NCI-H1092 (cell line): ENCODE measurements at places on chromosomes 12 and 14.
A peak's percentile ranks its signal among the peaks of the same experiment; 100 is the strongest.

DNA sequence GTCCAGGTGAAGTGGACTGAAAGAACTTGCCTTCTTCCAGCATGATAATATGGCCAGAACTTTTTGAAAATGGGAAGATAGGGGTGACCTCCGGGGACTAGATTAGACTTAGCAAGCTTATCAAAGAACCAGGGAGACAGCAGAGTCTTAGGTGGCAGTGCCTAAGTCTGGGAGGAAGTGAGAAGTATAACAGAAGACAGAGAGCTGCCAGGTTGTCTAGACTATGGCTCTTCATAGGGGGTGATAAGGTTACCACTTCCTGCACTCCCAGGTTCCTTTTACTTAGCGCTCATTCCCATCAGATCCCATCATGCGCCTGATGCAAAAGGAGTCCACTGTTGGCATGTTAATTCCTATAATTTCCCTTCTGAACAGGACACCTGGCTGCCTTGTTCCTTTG, 69.9 kb downstream of the PLXNC1 start:
- no peak for DNase-seq

- no peak for DNase-seq
Observed at GRCh38 chr12:131574395-131574771, 136.5 kb upstream of the SFSWAP start.

- peak; percentile 12 for DNase-seq
Observed at GRCh38 chr14:79044894-79045624, 874.9 kb downstream of the NRXN3 start.

- DNase-seq, result no peak
Observed at GRCh38 chr12:11701433-11701832, 52.0 kb downstream of the ETV6 start.

- no peak for DNase-seq
Observed at GRCh38 chr12:78040111-78040510, 209.4 kb downstream of the NAV3 start.

DNA sequence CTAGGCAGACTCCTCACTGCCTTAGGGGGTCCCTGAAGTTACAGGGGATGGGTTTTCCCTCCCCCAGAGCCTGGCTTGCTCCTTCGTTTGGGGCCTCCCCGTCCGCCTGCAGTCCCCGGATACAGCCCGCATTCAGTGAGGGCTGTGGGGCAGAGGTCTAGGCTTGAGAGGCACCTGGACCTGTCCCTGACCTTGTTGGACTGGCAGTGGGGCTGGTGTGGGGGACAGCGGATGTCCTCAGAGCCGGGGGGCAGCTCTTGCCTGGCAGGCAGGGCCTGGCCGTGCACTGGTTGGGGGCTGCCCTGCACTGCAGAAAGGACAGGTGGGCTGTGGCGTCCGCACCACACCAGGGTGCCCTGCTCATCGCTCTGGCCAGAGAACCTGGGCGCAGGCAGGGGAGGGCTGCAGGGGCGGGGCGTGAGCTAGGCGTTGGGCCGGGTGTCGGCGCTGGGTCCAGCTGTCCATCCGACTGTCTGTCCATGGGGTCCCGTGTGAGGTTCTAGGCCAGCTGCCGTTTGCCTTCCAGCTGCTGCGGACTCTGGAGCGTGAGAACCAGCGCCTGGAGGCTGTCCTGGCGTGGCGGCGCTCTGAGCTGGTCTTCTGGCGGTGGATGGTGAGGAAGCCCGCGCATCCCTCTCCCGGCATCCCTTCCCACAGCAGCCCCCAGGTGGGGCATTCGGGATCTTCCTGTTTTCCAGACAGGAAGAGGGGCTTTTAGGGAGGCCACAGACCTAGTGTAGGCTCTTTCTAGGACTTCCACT, 6.0 kb downstream of the TEDC1 start:
- DNase-seq, result no peak

- no peak for DNase-seq
Observed at GRCh38 chr12:18681818-18682217, 56.0 kb downstream of the PLCZ1 start.

DNA sequence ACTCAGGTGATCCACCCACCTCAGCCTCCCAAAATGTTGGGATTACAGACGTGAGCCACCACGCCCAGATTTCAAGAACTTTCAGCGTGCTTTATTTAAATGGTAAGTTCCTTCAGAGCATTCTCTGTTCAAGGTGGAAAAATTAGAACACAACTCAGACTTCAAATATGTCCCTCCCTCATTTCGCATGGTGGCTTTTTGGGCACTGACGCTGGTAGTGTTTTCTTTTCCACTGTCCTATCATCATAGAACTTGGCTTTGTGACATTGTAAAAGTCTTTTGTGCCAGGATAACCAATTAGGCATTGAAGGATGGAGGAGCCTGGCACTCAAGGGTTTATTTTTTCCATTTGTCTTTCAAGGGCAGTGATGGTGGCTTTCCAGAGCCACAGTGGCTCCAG, 190.8 kb downstream of the NUAK1 start:
- DNase-seq, result no peak

DNA sequence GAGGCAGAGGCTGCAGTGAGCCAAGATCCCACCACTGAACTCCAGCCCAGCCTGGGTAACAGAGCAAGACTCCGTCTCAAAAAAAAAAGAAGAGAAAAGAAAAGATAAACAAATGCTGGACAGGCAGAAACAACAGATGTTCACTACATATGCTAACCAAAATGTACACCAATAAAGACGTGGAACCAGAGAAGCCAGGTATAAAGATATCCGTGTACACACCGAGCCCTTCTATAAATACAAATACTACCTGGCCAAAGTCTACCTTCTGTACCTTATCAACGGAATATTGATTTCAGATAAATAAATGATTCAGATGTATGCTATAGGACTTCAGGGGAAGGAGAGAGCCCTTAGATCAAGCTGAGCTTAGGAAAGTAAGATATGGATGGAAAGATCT, 10.8 kb upstream of the KRT8 start:
- DNase-seq, result no peak

GRCh38 chr14:88194531-88194930, 128.5 kb downstream of the KCNK10 start:
- no peak for DNase-seq

- no peak for DNase-seq
Observed at GRCh38 chr12:50111395-50111692, 692 bp upstream of the COX14 start.

- DNase-seq, result no peak
Observed at GRCh38 chr14:94175011-94175745, 1.1 kb downstream of the PPP4R4 start.

DNA sequence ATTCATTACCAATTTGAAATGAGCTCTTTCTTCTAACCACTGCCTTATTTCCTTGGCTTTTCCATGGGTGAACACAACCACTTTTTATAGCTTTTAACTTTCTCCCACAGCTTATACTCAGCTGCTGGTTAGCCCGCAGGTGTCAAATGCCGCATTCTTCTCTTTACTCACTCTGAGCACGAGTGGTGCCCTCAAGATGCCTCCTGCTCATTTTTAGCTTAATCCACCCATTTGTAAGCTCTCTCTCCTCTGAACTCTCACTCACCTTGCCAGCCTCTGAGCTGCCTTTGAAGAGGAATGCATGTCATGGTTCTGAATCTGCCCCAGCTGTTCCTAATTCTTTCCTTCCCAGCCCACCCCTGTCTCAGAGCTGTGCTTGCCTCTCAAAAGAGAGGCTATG, 449.4 kb upstream of the PRICKLE1 start:
- no peak for DNase-seq

- DNase-seq, result no peak
Observed at GRCh38 chr14:20614038-20614840, 23.1 kb upstream of the RNASE12 start.

GRCh38 chr12:115295886-115296285, 611.9 kb upstream of the TBX3 start:
- DNase-seq, result no peak

GRCh38 chr14:95549656-95550585, 15.1 kb downstream of the GLRX5 start:
- DNase-seq, result no peak

DNA sequence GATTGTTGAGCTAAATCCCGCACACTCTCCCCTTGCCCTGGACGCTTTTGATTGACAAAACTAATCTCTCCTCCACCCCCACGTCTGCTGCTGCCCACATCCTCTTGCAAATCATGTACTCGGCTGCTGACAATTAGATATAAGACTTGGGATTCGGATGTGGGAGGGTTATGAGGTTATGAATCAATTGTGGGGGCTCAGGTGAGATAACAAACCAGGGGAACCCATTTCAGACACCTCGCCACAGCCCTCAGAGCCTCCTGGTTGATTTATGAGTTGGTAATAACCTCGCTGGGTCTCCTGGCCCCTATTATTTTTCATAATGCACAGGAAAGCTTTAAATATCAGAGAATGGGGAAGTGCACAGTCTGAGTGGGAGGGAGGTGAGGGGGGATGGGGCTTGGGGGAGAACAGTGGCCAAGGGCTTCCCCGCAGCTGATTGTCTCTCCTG, 449.9 kb downstream of the DPF3 start:
- no peak for DNase-seq

DNA sequence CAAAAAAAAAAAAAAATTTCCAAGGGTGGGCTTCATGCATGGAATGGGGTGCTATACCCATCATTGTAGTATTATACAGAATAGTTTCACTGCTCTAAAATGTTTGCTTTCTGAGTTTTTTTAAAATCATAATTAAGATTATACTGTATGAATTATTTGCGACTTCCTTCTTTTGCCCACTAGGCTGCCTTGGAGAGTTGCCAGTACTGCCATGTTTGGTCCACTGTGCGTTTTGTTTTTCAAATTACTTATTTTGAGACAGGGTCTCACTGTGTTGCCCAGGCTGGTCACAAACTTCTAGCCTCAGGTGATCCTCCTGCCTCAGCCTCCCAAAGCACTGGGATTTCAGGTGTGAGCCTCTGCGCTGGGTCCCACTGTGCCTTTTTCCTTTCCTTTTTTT, 19.9 kb downstream of the PLBD2 start:
- no peak for DNase-seq

DNA sequence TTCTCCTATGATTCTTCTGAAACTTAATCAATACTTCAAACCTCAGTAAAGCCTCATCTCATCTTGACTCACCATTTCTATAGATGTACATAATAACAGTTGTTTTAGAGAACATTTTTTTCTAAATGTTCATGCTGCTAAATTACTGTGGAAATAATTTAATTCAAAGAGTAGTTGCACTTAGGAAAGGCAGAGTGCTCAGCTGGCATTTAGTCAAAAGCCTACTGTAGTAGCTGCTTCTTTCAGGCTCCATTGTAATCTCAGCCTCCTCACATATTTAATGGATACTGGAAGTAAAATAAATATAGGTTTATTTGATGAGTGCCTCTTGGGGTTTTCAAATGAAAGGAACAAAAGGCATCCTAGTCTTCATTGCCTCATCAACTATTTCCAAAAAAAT, 325.0 kb downstream of the CCER1 start:
- DNase-seq, result peak; percentile 88

GRCh38 chr12:128707488-128707887, 116.3 kb downstream of the SLC15A4 start:
- no peak for DNase-seq

GRCh38 chr12:22627371-22627770, 2.4 kb downstream of the ETNK1 start:
- DNase-seq, result no peak

DNA sequence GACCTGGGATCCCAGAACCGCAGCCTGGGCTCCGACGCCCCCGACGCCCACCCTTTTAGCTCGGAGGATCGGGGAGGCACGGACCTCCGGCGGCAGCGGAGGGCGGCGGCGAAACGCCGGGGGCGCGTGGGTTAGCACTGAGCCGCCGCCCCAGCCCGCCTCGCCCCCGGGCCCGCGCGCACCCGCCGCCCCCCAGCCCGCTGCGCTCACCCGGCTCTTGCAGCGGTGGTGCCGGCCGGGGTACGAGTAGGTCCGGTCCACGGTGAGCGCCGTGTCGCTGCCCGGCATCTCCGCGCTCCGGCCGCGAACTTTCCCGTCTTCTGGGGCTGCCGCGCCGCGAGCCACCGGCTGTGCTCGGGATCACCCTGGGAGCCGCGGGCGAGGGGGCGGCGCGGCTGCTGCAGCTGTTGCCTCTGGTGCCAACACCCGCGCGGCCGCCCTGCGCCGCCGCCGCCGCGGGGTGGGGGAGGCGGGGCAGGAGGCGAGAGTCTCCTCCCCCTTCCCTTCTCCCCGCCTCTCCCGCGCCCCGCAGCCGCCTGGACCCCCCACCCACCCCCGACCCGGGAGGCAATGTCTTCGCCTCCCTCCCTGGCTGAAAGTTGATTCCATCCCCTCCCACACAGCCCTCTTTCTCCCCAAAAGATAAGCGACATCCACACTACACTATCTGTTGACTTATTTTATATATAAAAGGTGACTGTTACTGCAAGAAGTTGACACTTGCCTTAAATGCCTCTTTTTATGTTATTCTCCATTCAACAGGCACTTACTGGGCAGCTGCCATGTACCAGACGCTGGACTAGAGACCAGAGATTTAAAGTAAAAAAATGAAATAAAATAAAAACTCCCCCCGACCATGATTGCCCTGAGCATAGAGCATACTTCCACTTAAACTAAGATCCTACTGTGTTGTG, at the start of gene TMCC3:
Gene TMCC3, minus strand, starts transcription at position 415 of the 914 bp plus-strand sequence. Its CDS starts 127 bp downstream, at position 288.
- DNase-seq, result no peak

GRCh38 chr12:108837680-108838079, 19.7 kb downstream of the SSH1 start:
- no peak for DNase-seq

DNA sequence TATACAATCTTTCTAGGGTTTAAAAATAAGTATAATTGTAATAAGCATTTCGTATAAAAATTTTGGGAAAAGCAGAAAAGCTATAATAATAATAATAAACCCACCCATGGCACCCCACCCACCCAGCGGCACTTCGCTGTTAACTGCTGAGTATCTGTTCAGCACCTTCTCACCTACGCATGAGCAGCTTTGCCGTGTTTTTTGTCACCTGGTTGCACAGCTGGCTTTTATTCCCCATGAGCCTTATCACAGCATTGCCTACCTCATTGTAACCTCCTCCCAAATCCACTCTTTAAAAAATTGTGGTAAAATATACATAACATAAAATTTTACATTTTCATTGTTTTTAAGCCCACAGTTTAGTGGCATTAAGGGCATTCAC, 34.7 kb downstream of the CYP46A1 start:
- no peak for DNase-seq

GRCh38 chr12:44889926-44890325, 13.8 kb upstream of the NELL2 start:
- DNase-seq, result no peak

DNA sequence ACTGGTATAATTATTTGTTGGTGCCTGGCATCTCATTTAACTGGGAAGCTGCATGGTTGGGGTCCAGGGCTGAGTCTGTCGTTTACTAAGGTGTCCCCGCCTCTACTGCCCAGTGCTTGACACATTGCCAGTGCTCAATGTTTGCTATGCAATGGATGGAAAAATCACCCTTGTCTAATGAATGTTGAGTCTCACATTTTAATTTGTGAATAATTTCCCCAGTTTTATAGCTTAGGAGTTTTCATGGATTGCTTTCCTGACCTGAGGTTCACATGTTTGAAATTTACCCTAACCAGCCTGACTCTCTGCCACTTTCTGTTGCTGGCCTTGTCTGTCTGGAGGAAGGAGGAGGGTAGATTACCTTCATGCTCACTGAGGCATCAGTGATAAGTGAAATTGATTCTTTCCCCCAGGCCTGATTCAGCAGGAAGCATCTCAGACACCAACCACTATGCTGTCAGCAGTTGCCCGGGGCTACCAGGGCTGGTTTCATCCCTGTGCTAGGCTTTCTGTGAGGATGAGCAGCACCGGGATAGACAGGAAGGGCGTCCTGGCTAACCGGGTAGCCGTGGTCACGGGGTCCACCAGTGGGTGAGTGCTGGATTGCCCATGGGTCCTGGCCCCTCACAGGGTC, 2.4 kb downstream of the DHRS2 start:
- DNase-seq, result no peak
